Activated naive CD8-positive, alpha-beta T cell treated with anti-CD3 and anti-CD28 coated beads for 36 hours (primary cell): ENCODE measurements at places on chromosomes 7 and 10.

DNA sequence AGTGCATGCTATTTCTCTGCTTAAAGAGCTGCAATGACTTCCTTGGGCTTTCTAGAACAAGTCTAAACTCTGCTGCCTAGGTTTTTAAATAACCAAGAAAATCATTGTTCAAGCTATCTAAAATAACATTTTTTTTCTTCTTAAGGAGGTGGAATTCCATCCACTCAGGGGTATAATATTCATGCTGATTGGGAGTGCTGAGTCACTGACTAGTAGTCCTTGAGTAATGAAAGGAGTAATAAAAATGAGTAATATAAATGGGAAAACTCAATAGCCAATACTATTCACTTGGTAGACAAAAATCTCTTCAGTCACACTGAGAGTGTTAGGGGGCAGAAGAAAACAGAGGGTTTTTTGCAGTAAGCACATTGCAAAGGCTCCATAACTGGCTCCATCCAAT is 72.0 kb downstream of the GFRA1 start:
- no peak overlapping the region for H3K4me3 ChIP-seq
- DNase-seq = no peak
- no peak overlapping the region for H3K27ac ChIP-seq
- H3K36me3 ChIP-seq = no peaks in the 10 kb centered on the region

DNA sequence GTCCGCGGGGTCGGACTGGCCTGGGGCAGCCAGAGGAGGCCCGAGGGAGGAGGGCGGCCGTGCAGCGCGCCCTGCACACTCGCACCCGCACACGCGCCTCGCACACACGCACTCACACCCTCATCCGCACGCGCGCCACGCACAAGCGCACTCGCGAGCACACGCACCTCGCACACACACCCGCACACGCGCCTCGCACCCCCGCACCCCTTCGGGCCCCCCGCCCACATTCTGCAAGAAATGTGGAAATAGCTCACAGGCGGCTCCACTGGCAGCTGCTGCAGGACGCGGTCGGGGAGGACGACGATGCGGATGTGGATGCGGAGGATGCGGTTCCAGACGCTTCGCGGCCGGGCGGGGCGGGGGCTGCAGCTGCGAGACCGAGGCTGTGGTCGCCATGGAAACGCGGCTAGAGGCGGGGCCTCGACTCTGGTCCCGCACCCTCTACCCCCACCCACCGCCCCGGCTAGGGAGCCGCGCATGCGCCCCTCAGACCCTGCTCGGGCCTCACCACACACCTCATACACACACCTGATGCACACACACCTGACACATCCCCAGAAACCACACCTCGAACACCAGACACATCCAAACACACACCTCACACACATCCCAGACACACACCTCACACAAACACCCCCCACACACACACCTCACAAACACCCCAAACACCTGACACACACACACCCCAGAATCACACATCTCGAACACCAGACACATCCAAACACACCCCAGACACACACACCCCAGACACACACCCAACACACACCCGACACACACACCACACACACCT is at the start of gene CALY:
TSS of gene CALY (minus strand) at position 320 of the 793 bp plus-strand sequence. CDS start 7,907 bp downstream, outside the sequence.
- no peaks in the 10 kb centered on the region for H3K36me3 ChIP-seq
- peak within 1 kb of the TSS; percentile 32 for H3K4me3 ChIP-seq
- H3K27ac ChIP-seq = no peak within 1 kb of the TSS
- H3K27me3 ChIP-seq = peaks cover 28% of the 10 kb centered on the region

GRCh38 chr10:25071227-25071626 is 54.8 kb downstream of the THNSL1 start:
- peaks cover 33% of the 10 kb centered on the region for H3K27me3 ChIP-seq
- no peak for DNase-seq
- H3K4me1 ChIP-seq = no peaks in the 10 kb centered on the region
- H3K36me3 ChIP-seq = no peaks in the 10 kb centered on the region
- no peak overlapping the region for H3K27ac ChIP-seq
- H3K4me3 ChIP-seq = no peak overlapping the region

DNA sequence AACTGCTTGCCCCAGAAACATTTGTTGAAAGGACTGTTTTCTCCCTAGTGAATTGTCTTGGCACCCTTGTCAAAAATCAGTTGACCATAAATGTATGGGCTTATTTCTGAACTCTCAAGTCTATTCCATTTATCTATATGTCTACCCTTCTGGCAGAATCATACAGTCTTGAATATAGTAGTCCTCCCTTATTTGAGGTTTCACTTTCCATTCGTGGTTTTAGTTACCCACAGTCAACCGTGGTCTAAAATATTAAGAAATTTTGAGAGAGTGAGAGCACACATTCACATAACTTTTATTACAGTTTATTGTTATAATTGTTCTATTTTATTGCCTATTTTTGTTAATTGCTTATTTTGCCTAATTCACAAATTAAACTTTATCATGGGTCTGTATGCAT is 17.4 kb upstream of the CEP41 start:
- peak overlapping the region; percentile 22 for H3K4me3 ChIP-seq
- H3K27me3 ChIP-seq = no peaks in the 10 kb centered on the region
- no peak for DNase-seq
- peaks cover 11% of the 10 kb centered on the region for H3K36me3 ChIP-seq
- H3K27ac ChIP-seq = peak overlapping the region; percentile 34
- H3K4me1 ChIP-seq = peaks cover 21% of the 10 kb centered on the region

DNA sequence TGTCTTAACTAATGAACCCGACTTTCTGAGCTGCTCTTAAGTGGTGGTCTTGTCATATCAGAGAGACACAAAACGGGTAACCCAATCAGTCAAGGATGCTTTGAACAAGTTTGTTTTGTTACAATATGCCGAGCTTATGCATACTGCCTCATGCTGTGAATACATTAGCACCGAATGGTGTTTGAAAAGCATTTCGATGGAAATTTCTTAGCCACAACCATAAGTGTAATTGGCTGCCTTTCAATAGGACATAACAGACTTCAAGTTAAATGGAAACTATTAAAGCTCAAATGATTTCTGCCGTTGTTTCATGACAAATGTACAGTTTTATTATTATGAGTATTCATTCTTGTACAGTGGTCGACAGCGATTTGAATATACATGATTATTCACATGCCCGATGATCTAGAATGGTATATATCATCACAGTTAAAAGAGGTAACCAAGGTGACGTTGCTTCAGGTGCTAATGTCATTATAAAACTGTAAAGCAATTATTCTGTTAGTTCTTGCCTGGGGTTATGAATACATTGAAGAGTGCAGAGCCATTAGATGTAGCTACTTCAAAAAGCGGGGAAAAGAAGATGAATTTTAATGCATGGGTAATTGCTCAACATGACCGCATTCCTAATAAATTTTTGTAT is 118.8 kb downstream of the EBF3 start:
- H3K4me3 ChIP-seq = no peak overlapping the region
- H3K27me3 ChIP-seq = peaks cover 4% of the 10 kb centered on the region
- H3K27ac ChIP-seq = no peak overlapping the region
- H3K36me3 ChIP-seq = no peaks in the 10 kb centered on the region
- no peak for DNase-seq
- H3K4me1 ChIP-seq = no peaks in the 10 kb centered on the region

GRCh38 chr10:84065804-84066601 is 73.3 kb upstream of the GHITM start:
- H3K36me3 ChIP-seq = no peaks in the 10 kb centered on the region
- peaks cover 10% of the 10 kb centered on the region for H3K27me3 ChIP-seq
- no peak overlapping the region for H3K27ac ChIP-seq
- no peak for DNase-seq

DNA sequence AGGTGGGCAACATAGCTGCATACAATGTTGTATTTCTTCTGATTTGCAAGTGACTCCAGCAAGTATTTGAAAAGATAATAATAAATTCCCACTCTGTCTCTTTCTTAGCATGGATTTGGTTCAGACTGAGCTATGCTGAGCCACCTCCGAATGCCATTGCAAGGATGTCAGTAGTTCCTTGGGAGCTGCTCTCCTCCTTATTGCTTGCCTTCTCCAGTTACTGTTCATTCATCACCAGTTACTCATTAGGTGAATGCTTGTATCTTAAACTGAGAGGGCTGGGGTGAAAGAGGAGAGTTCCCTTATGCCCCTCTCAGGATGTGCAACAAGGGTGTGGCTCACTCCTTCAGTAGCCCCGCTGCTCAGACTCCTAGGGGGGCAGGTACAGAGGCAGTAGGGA is 78.4 kb upstream of the PRKAR2B start:
- no peak for DNase-seq
- H3K27ac ChIP-seq = no peak overlapping the region
- H3K27me3 ChIP-seq = no peaks in the 10 kb centered on the region
- H3K4me3 ChIP-seq = no peak overlapping the region
- H3K4me1 ChIP-seq = no peaks in the 10 kb centered on the region
- H3K36me3 ChIP-seq = no peaks in the 10 kb centered on the region

- H3K4me1 ChIP-seq = no peaks in the 10 kb centered on the region
- no peak overlapping the region for H3K27ac ChIP-seq
- DNase-seq = no peak
- no peak overlapping the region for H3K4me3 ChIP-seq
Observed at GRCh38 chr7:82732677-82733076, 289.1 kb upstream of the CACNA2D1 start.

GRCh38 chr7:22270371-22270770 is 86.6 kb downstream of the RAPGEF5 start:
- peaks cover 3% of the 10 kb centered on the region for H3K27me3 ChIP-seq
- H3K36me3 ChIP-seq = no peaks in the 10 kb centered on the region
- peaks cover 7% of the 10 kb centered on the region for H3K4me1 ChIP-seq
- DNase-seq = no peak

DNA sequence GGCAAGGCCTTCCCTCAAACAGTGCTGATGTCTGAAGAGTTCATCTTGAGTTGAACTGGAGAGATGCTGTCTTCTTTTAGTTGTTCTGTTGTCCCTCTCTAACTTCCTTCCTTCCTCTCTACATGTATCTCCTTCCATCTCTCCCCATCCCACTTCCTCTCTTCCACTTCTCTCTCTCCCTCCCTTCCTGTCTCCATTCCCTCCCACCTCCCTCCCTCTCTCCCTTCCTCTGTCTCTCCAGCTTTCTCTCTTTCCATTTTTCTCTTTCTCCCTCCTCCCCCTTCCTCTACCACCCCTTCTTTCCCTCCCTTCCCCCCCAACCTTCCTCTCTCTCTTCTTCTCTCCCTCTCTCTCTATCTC is 40.7 kb upstream of the TNS3 start:
- no peak overlapping the region for H3K27ac ChIP-seq
- no peak overlapping the region for H3K4me3 ChIP-seq
- no peak for DNase-seq
- H3K4me1 ChIP-seq = peaks cover 6% of the 10 kb centered on the region
- no peaks in the 10 kb centered on the region for H3K36me3 ChIP-seq

DNA sequence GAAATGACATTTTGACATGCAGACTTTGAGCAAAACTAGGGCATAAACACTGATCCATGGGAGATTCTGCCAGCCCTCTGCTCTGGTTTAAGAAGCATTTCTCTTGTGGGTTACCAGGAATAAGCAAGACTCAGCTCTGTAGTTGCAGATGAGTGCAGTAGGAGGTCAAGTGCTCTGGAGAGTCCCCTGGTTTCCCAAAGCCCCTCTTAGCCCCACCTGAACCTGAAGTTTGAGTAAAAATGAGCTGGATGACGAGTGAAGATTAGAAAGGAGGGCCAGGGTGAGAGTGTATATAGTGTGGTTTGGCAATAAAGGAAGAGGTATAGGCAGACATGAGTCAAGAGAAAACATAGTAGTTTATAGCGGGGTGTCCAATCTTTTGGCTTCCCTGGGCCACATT is 220.3 kb downstream of the ARL4A start:
- DNase-seq = no peak
- H3K4me1 ChIP-seq = no peaks in the 10 kb centered on the region
- H3K4me3 ChIP-seq = no peak overlapping the region
- peaks cover 7% of the 10 kb centered on the region for H3K27me3 ChIP-seq
- H3K36me3 ChIP-seq = no peaks in the 10 kb centered on the region

DNA sequence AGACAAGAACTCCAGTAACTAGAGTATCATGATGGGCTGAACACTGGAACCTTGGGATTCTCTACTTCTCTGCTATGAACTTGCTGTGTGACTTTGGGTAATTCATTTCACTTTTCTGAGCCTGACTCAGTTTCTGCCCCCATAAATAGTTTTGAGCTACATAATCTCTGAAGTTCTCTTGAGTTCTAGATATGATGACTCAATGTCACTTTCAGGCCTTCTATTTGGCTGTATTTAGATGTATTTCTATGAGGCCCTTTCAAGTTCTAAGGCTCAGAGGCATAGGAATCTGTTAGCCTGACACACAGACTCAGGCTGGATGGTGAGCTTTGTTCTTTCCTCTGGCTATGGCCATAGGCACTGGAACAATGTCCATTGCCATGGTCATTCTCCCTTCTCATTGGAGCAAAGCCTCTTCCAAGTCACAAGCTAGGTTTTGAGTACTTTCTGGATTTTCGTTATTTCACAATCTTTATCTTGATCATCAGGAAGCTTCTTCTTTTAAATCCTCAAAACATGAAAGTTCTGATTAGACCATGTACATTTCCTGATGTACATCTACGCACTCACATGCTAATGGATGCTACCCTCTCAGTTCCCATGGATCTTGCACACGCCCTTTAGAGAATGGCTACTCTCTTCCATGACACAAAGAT is 101.6 kb downstream of the TES start:
- H3K36me3 ChIP-seq = no peaks in the 10 kb centered on the region
- no peaks in the 10 kb centered on the region for H3K4me1 ChIP-seq
- no peak overlapping the region for H3K27ac ChIP-seq
- H3K27me3 ChIP-seq = peaks cover 1% of the 10 kb centered on the region

GRCh38 chr10:61197057-61197456 is 253.1 kb upstream of the RHOBTB1 start:
- H3K27ac ChIP-seq = no peak overlapping the region
- H3K4me1 ChIP-seq = no peaks in the 10 kb centered on the region
- DNase-seq = no peak
- H3K27me3 ChIP-seq = no peaks in the 10 kb centered on the region
- no peaks in the 10 kb centered on the region for H3K36me3 ChIP-seq

- no peak for DNase-seq
- H3K4me3 ChIP-seq = no peak overlapping the region
- no peaks in the 10 kb centered on the region for H3K4me1 ChIP-seq
Observed at GRCh38 chr7:91228927-91229558, 35.2 kb upstream of the FZD1 start.
